ENCODE measurements at places on chromosomes 12 and 14.

DNA sequence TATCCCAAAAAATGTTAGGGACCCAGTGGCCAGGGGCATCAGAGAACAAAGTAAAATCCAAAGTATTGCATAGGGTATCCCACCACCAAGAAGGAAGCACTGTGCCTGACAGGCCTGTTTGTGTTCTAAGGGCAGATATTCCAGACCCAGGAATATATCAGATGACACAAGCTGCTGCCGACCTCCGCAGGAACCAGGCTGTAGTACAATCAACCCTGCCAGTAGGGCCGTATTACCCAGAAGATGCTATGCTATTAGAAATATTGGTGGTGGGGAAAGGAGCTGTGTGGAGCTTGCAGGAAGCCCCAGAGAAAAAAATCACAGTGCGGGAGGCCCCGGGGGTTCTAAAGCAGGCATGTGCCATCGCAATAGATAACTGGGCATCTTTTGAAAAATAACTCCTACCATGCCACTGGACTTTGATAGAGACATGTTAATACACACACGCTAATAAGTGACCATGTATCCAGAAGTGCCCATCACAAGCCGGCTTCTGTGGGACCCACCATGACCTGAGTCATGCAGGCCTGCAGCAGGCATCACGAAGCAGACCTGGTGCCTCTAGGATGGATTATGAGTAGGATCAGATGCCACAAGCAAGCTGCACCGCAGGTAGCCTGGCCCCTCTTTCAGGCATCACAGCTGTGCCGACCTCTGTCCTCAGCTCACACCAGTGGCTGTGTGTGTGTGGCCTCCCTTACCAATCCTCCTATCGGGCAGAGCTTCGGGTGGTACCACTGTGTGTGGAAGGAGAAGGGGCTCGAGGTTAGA lies 242.7 kb downstream of the BCL11B start:
- no peak for DNase-seq

DNA sequence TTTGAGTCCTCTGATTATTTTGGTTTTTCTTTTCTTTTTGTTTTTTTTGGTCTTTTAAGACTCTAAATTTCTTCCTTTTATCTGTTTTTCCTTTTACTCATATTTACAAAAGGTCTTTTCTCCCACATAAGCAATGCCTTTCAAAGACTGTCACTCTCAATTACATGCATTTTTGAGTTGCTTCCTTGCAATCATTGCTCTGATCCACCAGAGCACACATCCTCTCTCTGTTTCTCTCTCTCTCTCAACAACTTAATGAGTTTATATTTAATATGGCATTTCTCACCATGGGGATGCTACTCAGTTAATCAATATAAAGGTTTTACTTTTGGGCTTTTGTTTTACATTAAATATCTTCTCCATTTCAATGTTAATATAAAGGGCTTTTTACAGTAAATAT lies 62.7 kb upstream of the OR10AD1 start:
- no peak for DNase-seq

- DNase-seq, result no peak
These were observed 34.7 kb upstream of the AP4S1 start for GRCh38 chr14:30990770-30991169.

GRCh38 chr12:4824380-4824779 lies 85.3 kb upstream of the KCNA1 start:
- no peak for DNase-seq

DNA sequence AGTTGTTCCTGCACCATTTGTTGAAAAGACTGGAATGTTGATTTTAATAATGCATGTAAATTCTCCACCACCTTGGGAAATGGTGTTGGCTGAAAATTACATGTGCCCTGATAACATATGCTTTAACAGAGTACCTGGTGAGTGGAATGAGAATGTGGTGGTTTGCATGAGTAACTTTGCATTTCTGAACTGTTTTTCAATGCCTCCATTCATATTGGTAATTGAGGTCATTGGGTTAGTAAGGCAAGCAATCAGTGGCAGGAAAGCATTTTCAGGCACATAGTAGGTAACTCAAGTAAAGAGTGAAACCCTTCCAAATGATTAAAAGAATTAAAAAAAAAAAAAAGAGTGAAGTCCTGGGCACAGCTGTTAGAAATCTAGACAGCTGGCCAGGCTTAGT lies 32.2 kb upstream of the BICD1 start:
- no peak for DNase-seq

GRCh38 chr12:78343657-78344056 lies 513.0 kb downstream of the NAV3 start:
- DNase-seq, result no peak

GRCh38 chr14:61147831-61148549 lies 133.1 kb downstream of the TMEM30B start:
- no peak for DNase-seq

- DNase-seq, result no peak
These were observed 83.9 kb downstream of the BMP4 start for GRCh38 chr14:53872681-53873089.

- no peak for DNase-seq
These were observed 18.5 kb upstream of the KLRD1 start for GRCh38 chr12:10289005-10289754.

DNA sequence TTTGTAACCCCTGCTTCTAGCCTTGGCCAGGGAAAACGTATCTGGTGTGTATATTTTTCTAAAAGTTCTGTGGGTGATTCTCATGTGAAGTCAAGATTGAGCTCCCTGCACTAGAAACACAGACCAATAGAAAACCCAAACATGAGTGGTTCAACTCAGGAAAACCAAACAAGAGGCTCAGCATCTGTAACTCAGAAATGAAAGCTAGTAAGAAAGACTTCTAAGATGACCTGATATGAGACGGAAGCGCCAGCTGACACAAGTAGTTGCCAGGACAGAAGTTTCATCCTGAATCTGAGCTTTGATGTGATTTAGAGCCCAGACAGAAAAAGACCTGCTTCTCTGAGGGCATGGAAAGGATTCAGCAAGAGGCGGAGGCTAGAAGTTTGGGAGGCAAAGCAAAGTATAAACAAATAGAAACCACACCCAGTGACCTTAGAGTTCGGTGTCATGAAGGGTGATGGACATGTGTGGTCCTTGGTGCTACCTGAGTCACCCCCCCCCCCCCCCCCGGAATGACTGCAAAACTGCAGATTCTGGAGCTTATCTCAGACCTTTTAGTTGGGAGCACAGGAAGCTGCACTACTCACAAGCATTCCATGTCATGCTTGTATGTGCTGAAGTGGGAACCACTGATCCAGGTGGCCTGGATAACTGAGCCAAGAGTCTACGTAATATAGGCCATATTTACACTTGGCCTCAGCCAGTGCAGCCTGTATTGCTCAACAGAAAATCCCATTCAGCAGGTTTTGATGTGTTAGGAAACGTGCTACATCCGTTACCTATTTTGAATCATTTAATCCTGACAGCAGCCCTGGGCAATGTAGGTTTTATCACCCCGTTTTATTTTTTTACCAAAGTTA lies 191.3 kb downstream of the ANO6 start:
- DNase-seq, result no peak

DNA sequence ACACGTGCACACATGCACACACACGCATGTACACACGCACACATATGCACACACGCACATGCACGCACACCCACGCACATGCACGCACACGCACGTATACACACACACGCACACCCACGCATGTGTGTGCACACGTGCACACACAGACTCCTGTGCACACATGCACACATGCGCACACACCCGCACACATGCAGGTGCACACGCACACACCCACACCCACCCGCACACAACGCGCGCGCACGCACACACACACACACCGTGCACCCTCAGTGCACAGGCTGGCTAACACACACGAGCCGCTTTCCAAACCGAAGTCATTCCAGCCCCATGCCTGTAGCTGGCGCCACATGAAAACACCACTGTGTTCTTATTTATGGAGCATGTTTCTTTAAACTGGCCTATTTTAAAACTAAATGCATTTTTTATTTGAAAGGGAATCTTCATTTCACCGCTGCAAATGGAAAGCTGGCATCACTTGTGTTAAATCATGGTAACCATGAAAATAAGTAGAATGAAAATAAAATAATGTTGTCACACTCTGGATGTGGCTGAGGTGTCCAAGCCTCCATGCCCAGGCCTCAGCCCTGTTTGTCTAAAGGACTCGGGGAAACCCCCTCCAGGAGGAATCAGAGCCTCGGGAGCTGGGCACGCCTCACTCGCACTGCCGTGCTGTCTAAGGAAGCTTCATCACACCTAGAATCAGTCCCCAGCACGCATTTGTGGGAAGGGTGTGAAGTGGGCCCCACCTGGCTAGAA lies 45.1 kb downstream of the GALNT9 start:
- DNase-seq, result peak; percentile 83

DNA sequence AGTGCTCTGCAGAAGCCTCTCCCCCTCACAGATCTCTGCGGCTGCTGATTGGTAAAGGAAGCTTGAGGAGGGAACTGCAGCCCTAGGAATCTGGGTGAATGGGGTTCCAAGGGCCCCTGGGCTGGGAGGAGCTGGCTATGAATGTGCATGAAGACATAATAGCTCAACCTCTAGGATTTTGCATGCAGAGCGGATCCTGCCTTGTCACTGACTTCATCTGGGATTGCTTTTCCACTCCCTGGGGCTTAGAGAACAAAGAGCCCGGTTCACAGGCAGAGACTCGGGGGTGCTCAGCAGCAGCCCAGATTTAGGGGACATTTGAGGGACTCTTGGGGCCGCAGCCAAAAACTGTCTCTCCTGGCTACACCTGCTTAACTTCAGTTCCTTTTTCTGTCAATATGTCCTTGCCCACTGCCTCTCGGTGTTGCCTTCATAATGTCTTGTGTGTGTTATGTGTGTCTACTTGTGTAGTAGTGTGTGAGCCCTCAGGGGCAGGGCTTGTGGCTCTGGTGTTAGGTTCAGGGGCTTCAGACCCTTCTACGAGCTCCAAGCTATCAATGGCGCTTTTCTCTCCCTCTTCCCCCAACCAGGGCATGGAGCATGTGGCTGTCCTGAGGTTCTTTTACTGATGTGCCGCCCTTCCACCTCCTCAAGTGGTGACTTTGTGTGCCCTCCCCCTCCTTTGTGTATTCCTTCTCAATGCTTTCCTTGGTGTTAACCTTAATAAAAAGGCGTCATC lies 1.9 kb downstream of the CCDC184 start:
- DNase-seq, result peak; percentile 82

DNA sequence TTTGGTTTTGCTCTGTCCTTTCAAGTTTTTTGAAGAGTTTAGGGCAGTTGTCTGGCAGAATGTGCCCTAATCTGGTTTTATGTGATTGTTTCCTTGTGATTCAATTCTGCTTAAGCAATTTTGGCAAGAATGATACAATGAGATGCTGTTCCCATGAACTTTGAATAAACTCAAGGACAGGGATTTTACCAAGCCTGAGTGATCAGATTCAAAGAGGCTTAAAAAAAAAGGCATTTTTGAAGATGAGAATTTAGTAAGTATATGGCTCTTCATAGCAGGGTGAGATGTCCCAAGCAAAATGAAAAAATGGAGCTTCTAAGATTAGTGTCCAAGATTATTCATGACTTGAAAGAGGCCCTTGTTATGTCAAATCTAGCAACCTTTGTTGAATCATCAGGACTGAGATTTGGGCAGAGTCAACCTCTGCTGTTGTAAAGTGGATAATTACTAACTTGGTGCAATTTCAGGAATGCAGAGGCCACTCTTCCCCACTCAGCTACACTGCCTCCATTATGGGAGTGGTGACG lies 180.6 kb upstream of the NUDT4 start:
- DNase-seq, result no peak

- DNase-seq, result no peak
These were observed 20.0 kb downstream of the RHOJ start for GRCh38 chr14:63224196-63224595.

- no peak for DNase-seq
These were observed 106.1 kb upstream of the PLXNC1 start for GRCh38 chr12:94042321-94042720.

GRCh38 chr12:42589465-42590329 lies at the start of gene PRICKLE1:
TSS of gene PRICKLE1 (minus strand) at chr12:42589746. CDS start at chr12:42472516, 117,230 bp downstream.
- peak; percentile 49 for DNase-seq

DNA sequence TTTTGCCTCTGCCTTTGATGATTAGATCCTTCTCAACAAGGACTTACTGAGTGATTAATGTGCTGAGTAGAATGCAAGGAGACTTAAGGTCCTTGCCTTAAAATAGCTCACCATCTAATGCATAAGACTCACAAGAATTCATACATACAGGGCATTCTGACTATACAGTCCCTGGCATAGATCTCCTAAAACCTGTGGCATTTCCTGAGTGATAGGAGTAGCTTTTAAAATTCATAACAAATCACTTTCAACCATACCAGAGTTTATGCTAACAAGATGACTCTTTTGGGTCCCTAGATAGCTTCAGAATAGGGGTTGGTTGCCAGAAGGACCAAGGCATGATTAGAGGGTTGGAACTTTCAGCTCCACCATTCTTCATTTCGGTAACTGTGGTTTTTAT lies 48.8 kb downstream of the STXBP6 start:
- no peak for DNase-seq

DNA sequence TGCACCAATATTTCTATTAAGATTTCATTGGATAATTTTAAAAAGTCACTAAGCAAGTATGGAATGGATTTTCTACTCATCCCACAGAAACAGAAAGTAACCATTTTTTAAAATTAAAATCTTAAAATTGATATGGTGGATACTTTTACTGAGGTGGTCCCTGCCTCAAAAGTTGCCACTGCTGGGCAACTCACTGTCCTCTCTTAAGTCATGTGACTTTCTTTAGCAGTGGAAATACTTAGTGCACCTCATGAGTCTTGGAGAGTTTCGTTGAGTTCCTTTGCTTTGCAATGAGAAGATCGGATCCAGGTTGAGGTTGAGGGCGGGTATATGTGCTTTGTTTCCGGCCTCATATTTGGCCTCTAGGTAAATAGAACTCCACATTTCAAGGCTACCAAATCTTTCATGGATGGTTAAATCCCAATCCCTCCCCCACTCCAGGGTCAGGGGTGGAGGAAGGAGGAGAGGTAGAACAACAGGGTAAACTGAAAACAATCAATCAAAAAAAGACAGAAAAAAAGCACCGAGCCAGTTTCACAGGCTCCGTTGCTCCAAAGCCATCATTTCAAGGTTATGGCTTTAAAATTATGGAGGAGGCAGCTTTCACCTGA lies 39.5 kb upstream of the DUSP6 start:
- no peak for DNase-seq

DNA sequence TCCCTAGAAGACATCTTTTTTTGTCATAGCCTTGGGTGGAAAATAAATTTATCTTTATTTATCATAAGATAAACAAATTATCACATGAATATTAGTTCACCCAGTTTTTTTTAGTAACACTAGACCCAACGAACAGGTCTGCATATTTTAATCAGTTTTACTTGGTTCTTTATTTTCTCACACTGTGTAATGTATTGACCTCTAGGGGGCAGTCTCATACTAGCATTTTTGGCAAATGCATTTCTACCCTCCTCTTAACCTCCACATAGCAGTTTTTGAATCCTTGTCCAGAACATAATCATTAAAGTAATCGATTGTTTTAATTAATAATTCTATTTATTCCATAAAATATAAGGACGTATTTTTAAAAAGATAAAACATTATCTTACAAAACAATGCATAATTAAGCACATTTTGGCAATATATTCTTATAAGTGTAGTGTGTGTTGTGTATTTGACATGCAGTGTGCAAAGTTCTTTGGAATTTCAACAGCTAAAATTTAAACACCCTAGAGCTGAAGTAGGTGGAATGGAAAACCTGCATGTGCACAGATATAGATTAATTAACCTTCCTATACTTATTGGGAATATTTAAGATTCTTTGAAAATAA lies 31.6 kb upstream of the PTPRQ start:
- peak; percentile 73 for DNase-seq

GRCh38 chr12:127594351-127594970 lies 672.5 kb upstream of the TMEM132C start:
- no peak for DNase-seq

All from G401 (cell line).